ENCODE measurements at places on chromosomes 7 and 10.
A peak's percentile ranks its signal among the peaks of the same experiment; 100 is the strongest.

GRCh38 chr10:116590590-116591444 lies at the start of gene PNLIPRP1:
TSS of gene PNLIPRP1 (plus strand) at chr10:116590959. CDS start at chr10:116591130, 171 bp downstream.
- DNase-seq = no peak

DNA sequence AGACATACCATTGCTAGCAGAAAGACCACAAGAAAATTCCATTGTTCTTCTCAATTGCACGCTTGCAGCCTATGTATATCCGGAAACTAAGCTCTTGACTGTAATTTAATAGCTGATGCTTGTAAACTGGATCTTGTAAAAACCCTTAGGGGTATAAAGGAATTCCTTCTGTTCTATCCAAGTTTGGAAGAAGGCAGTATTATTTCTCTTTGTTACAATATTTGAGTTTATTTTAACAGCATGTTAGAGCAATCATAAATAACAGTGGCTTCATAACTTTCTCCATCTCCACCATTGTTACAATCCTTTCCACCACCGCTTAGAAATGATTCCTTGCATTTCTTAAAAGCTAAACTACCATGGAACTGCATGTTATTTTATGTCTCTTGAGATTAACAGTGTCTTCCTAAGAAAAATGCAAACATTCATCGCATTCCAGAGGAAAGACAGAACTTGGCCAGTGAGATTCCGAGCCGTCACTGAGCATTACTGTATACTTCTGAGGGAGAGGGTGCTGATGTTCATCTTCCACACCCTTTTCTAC lies 92.5 kb downstream of the TRIL start:
- DNase-seq = peak; percentile 81

DNA sequence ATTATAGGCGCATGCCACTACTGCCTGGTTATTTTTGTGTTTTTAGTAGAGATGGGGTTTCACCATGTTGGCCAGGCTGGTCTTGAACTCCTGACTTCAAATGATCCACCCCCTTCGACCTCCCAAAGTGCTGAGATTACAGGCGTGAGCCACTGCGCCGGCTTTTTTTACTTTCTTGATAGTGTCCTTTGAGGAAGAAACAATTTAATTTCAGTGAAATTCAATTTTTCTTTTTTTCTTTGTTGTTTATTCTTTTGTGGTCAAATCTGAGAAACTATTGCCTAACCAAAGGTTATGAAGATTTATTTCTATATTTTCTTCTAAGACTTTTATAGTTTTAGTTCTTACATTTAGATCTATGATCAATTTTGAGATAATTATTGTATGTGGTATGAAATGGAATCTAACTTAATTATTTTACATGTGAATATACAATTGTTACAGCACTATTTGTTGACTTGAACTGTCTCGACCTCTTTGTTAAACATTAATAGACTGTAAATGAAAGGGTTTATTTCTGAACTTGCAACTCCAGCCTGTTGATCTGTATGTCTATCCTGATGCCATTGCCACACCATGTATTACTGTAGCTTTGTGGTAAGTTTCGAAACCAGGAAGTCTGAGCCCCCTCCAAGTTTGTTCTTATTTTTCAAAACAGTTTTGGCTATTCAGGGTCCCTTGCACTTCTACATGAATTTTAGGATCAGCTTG lies 19.8 kb upstream of the RASSF4 start:
- DNase-seq = no peak

DNA sequence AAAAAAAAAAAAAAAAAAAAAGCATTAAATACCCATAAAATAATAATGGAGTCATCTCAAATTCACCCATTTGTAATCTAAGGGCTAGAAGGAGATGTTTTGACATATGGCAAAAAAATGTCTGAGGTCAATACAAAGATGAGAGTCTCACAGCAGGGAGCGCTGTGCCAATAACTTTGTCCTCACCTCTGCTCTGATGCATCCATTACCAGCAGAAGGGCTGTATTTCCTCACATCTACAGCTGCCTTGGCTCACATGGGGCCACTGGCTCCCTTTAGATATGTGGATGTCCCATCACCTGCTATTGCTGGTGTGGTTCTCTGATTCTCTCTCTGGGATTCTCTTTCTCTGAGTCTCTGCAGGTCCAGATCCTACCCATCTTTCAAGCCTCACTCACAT lies 90.3 kb upstream of the FAM133B start:
- DNase-seq = peak; percentile 35

GRCh38 chr10:117830787-117831212 lies 215.9 kb downstream of the RAB11FIP2 start:
- DNase-seq = no peak

- no peak for DNase-seq
Observed at GRCh38 chr10:78600121-78600665, 468.6 kb upstream of the ZMIZ1 start.

GRCh38 chr10:49741108-49741995 lies 20.8 kb downstream of the OGDHL start:
- no peak for DNase-seq

- DNase-seq = no peak
Observed at GRCh38 chr10:98001736-98002135, 28.7 kb downstream of the CRTAC1 start.

DNA sequence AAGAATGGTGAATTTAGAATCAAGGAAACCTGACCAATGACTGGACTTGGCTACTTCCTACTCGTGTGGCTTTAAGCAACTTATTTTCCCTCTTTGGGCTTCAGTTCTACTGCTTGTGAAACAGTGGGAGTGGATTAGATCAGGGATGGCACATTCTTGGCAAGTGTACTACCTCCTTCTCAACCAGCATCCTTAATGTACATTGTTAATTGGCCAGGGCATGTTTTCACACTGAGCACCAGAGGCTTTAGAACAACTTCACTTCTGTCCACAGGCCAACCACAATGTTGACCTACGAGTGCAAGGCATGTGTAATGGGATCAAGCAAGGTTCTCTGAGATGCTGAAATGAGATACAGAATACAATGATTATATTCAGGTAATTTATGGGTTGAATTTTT lies 315.3 kb downstream of the ADRA2A start:
- peak; percentile 3 for DNase-seq

- peak; percentile 57 for DNase-seq
Observed at GRCh38 chr10:4383651-4384098, 442.3 kb upstream of the AKR1E2 start.

DNA sequence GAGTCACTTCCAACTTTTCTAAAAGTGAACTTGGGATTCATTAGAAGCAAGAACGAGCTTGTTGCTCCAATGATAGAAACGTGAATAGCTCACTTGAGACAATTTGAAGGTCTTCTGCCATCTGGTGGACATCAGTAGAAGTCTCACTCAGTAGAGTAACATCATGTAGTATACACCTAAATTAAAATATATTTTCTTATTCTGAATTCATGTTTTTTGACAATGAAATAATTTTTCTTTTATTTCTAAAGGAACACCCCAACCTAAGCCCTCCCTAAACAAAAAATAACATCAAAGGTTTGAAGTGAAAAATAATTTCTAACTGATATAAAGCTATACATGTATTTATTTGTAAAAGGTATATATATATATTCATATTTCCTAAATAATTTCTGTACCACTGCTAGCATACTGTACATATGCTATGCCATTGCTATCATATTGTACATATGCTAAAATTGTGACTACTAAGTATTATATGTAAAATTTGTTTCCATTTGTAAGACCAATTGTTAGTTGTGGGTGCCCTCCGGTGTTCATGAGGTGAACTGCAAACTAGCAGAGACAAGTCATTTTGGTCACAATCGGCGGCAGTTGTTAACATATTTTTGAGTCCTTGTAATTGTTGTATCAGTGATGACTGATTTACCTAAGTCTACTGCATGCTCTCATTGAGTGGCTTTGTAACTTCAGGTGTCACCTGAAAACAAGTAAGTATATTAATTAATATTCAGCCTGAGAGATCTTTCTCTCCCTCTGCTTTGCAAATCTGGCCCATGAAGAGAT lies 121.9 kb downstream of the PTPRZ1 start:
- DNase-seq = peak; percentile 77

GRCh38 chr7:32094516-32094915 lies 24.3 kb upstream of the PDE1C start:
- DNase-seq = no peak

GRCh38 chr10:69375307-69376151 lies 41.2 kb downstream of the TACR2 start:
- no peak for DNase-seq

DNA sequence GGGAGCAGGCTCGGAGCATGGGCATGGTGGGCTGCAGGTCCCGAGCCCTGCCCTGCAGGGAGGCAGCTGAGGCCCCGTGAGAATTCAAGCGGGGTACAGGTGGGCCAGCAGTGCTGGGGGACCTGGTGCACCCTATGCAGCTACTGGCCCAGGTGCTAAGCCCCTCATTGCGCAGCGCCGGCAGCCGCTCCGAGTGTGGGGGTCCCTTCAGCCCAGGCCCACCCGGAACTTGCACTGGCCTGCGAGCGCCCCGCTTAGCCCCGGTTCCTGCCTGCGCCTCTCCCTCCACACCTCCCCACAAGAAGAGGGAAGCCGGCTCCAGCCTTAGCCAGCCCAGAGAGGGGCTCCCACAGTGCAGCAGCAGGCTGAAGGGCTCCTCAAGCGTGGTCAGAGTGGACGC lies 250.7 kb downstream of the CRPPA start:
- DNase-seq = no peak

DNA sequence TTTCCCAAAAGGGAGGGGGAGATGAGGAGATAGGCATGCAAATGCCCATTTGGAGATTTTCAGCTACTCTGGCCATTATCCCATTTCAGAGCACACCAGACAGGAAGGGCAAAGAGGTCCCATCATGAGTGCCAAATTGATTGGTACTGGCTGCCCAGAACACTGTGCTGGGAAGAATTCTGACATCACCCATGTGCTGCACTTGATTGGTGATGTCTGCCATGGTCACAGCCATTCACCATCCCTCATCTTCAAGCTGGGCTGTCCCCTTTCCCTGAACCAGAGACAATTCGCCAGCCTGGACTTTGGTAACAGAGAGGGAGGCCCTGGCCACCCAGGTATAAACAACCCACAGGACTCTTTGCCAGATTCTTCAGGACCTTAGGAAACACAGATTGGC lies 23.2 kb upstream of the RADIL start:
- DNase-seq = no peak

DNA sequence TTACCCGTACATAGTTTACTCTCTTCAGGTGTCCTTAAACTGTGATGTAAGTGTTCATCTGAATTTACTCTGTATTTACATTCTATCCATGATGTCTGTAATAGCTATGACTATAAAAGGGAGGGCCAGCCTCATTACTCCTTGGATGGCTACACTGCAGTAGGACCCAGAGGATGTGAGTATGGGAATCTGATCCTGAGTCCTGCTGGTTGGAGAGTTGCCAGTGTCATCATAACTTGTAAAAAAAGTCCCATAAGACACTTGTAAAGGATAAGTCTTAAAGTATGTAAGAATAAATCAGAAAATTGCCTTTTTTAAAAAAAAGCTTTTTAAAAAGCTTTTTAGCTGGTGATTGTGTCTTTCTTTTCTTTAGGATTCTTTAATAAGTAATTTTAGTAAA lies 95.4 kb downstream of the PPP1R9A start:
- DNase-seq = no peak
